ENCODE measurements at places on chromosomes 4 and X.

GRCh38 chr4:147765121-147765529 lies 33.2 kb downstream of the ARHGAP10 start:
- no peak for DNase-seq

DNA sequence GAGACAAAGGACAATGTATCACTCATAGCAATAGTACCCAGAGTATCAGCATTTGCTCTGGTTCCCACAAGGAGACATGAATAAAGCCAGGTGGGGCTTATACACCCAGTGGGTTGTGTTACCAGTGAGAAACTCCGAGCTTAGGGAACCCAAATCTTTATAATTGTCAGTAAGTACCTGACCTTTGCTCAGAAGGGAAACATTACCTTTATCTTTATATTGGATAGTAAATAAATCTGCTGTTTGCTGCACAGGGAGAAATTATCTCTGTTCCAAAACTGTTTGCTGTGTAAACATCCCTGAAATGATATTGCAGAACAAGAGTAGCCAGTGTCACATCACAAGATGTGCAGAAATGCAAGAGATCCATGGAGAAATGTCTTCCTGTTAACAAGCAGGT lies 12.1 kb upstream of the SLAIN2 start:
- DNase-seq = no peak

GRCh38 chr4:38902221-38902620 lies 34.6 kb downstream of the FAM114A1 start:
- DNase-seq = no peak

DNA sequence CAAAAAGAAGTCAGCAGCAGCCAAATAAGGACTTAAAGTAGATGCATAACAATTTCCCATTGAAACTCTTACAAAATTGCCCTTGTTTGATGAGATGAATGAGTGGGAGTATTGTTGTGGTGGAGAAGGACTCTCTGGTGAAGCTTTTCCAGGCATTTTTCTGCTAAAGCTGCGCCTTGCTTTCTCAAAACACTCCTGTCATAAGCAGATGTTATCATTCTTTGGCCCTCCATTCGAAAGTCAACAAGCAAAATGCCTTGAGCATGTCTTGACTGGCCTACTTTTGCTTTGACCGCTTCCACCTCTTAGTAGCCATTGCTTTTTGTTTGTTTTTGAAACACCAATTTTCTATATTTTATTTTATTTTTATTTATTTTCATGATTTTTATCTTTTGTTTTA lies 340.9 kb upstream of the FGF13 start:
- DNase-seq = no peak

GRCh38 chrX:15680401-15680800 lies 15.8 kb upstream of the CLTRN start:
- peak; percentile 9 for DNase-seq

- no peak for DNase-seq
Observed at GRCh38 chr4:76233529-76233928, 18.0 kb upstream of the FAM47E start.

Data from fibroblast of skin of right quadriceps (primary cell).